Umbilical cord (tissue), 2 donors: ENCODE measurements at places on chromosomes 6 and 20.

DNA sequence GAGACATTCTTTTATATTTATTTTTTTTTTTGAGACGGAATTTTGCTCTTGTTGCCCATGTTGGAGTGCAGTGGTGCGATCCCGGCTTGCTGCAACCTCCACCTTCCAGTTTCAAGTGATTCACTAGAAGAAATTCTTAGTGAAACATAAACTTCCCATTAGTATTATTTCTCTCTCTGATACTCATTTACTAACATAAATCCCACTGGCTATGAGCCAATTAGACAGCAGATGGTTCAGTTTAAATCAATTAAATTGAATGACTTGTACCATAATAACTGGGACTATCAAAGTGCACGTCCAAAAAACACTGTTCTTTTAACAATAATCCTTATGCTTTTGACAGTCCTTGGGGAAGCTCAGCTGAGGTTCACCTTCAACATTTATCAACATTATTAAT is 111.2 kb upstream of the PTCHD4 start:
- DNase-seq: no peak

DNA sequence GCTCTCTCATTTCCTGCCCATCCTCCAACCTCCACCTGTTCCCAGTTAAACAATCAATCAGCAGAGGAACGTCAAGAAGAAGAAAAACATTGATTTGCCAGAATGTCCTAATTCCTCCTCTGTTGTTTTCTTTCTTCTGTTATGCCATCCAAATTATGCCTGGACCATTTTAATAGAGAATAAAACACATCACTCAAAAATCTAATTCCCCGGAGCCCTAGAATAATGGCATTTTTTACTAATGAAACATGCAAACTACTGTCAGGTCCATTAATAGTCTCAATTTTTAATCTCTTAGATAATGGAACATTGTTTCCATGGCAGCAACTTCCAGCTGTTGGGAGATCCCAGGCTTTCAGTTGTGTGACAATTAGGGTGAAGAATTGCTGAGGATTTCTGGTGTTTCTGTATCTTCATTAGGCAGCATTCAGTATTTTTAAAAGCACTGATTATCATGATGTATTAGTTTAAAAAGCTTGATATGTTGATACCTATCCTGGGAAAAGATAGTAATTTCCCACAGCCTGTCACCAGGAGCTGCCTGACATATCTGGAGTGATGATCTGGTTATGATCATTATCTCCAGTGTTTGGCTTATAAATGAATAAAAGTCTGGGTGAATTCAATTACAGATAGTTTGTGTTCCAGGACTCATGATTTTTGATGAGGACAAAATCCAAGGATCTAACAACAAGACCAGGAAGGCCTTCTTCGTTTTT is 209.8 kb downstream of the TPBG start:
- DNase-seq: no peak

DNA sequence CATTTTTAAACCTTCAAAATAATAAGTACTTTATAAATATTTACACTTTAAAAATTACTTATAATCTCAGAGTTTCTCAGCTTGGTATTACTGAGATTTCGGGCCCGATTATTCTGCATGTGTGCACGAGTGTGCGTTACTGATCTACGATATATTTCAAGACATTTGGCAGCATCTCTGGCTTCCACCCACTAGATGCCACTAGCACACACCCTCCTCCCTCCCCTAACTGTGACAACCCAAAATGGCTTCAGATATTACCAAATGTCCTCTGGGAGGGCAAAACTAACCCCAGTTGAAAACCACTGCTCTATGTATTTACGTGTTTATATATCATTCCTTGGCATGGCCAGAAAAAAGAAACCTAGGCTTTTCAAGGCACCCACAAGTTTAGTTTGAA is 95.9 kb downstream of the FYN start:
- no peak for DNase-seq

DNA sequence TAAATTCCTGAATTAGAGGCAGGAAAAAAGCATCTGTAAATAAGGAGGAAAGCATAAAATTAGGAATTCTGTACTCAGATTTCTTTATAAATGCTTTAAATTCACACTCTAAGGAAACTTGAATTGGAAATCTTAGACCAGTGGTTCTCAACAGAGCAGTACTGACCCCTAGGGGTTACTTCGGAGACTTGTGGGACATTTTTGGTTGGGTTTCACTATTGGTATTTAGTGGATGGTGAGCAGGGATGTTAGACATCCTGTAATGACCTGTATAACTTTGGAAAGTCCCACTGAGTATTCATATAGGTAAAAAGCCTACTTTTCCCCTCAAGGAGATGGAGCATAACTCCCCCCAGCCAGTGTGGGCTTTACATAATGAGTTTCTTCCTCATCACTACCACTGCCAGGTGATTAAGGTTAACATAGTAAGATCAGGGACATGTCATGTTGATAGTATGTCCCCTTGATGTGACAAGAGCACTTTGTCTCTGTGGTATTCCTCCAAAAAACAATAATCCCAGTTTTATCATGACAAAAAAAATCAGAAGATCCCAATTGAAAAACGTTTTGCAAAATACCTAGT is 31.0 kb downstream of the GLO1 start:
- DNase-seq: peak; percentile 59

GRCh38 chr6:156687789-156688619 is 89.2 kb upstream of the ARID1B start:
- no peak for DNase-seq

- no peak for DNase-seq
These were observed 12.9 kb upstream of the GLP1R start for GRCh38 chr6:39035681-39036080.

- no peak for DNase-seq
These were observed 92.7 kb upstream of the CD93 start for GRCh38 chr20:23178806-23179205.

- DNase-seq: no peak
These were observed 165.2 kb downstream of the HAO1 start for GRCh38 chr20:7775072-7775471.

- no peak for DNase-seq
These were observed 280.3 kb downstream of the CDC5L start for GRCh38 chr6:44667668-44668390.
